SK-N-SH treated with all-trans-retinoic acid at 6 μM for 48 hours (cell line): ENCODE measurements at places on chromosomes 2 and 18.

GRCh38 chr18:57523171-57523956 is 63.1 kb downstream of the FECH start:
- no peak for ATAC-seq

DNA sequence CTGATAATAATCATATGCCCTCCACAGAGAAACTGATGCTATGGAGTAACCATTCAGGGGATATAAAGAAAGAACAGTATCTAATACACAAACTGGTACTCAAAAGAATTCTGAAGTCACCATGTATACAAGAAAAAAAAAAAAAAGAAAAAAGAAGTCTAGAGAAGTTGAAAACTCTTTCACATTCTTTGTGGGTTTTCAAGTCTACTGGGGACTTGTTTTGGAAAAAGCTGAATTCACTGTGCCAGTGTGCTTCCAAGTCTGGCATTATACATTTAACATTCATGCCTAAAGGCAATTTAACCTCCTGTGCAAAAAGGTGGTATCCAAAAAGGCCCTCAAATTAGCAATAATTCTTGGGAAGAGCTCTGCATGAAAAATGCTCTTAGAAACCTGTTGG is 94.8 kb upstream of the ITGB6 start:
- no peak for ATAC-seq

DNA sequence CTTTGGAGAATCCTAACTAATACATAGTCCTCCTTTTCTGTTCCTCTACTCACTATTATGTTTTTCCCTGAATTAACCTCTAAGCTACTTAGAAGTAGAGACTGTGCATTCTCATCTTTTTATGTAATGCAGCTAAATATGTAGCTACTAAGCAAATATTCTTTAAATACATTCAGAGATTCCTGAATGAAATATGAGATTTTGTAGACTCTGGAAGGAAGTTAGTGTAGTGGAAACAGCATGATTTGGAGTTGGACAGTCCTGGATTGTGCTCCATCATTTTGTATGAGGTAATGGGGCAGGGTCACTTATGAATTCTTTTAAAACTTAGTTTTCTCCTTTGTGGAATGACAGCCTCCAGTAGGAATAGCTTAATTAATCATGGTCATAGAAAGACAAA is 24.7 kb upstream of the NT5C1B start:
- peak; percentile 96 for ATAC-seq

GRCh38 chr2:208248601-208249000 is 6.3 kb downstream of the IDH1 start:
- no peak for ATAC-seq

- ATAC-seq = no peak
These were observed 178.7 kb downstream of the ALK start for GRCh38 chr2:29742656-29743055.

GRCh38 chr2:96225016-96225533 is 16.4 kb upstream of the STARD7 start:
- no peak for ATAC-seq

DNA sequence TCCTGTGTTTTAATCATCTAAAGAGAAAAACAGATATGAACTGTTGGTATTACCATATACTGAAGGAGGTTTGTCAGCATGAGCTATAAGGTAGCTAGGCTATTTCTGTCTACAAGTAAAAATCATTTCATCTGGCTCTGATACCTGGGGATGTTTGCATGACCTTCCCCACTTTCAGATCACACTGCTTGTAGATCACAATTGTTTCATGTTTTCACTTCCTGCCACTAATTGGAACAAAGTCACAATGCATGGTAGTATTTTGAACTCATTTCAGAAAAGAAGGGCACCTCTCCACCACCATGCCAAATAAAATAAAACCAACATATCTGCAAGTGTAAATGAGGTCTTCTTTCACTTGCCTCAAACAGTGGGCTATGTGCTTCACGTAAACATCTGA is 37.8 kb downstream of the NYAP2 start:
- ATAC-seq = no peak

GRCh38 chr2:126536605-126537200 is 119.3 kb upstream of the GYPC start:
- no peak for ATAC-seq

DNA sequence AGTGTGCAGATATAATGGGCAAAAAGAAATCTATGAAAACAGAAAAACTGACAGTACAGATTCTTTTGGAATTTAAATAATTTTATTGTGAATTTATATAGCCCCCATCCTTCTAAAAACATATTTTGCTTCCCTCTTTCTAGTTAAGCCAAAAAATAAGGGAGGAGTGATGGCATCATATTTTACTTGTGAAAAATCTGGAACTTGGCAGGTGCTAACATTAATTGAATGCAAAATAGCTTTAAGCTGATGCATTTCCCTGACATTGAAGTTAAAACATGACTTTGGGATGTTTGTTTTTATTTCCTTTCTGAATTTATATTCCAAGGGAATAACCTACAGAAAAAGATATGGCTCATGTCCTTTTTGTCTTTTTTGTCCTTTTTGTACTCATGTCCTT is 82.6 kb upstream of the RBM44 start:
- ATAC-seq = no peak

DNA sequence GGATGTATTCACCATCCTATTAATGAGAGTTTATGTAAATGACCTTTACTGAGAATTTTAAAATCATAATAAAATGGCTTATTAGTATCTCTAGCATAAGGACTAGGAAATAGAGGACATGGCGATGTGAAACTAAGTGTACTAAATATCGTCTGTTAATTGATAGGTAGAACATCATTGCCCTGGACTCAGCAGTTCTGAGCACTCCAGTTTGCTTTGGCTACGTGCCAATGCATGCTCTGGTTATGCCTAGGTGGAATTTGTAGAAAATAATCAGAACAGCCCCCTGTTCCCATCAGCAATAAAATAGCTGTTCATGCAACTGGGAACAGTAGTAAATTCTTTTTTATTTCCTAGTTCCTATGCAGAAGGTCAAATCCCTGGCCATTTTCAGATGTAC is 247.8 kb downstream of the DOK6 start:
- no peak for ATAC-seq

GRCh38 chr18:31354990-31355389 is 21.6 kb upstream of the DSG4 start:
- ATAC-seq = no peak
